DMS153 (cell line): ENCODE measurements at places on chromosomes 5 and 9.

- no peak for DNase-seq
Measured at GRCh38 chr5:10581867-10582511, 18.1 kb downstream of the ANKRD33B start.

DNA sequence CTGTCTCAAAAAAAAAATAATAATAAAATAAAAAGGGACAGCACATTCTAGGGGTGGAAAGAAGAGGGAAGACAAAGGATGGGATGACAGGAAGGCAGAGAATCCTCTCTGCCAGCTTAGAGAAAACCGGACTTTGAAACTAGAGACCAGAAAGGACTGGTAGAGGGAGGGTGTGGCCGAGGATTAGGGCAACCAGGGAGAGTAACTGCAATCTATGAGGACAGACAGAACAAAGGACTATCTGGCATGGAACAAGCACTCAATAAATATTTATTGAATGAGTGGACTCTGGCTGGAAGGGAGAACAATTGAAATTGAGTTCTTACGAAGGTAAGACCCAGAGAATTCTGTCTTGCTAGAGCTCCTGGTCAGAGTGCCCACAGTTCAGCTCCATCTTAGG lies 2.4 kb downstream of the GBA2 start:
- DNase-seq, result no peak

- no peak for DNase-seq
Measured at GRCh38 chr9:93824386-93825294, 130.5 kb downstream of the BARX1 start.

DNA sequence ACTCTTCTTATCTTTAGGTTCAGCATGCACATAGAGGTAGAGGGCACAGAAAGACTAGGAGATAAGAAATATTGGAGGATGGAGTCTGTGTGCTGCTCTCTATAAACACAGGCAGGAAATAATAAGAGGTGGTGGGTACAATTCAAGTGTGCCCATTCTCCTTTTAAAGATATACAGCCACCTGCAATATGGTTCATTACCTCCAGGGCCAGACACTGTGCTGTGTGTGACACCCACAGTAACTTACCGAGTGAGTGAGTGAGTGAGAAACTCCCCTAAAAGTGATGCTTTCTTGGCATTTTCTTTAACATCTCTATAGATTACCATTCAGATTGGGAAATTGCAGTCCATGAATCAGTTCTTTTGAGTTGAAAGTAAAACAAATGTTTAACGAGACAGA lies 311.8 kb upstream of the KCNN2 start:
- no peak for DNase-seq

DNA sequence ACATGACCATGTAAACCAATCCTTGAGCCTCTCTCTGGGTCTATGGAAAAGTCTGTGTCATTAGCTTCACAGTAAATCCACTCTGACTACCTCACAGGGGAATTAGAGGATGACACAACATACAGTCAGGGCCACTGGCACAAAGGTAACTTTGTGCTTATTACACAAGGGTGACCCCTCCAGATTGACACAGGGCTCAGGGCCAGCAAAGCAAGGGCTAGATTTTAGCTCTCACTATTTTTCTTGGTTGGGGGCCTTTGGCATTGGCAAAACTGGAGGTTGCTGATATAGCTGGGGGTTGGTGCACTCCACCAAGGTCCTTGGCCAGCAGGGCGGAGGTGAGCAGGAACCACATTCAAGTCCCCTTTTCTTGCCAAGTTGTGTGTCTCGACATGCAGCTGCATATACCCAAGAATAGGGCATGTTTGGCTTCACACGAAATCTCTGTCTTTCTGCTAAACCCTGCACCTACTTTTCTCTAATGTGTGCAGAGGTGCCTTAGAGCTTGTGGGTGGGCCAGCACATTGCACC lies 15.2 kb upstream of the OSMR start:
- DNase-seq, result no peak

GRCh38 chr5:8114597-8115266 lies 245.8 kb downstream of the MTRR start:
- no peak for DNase-seq

GRCh38 chr5:149114403-149115312 lies 26.6 kb upstream of the ABLIM3 start:
- DNase-seq, result peak; percentile 12

DNA sequence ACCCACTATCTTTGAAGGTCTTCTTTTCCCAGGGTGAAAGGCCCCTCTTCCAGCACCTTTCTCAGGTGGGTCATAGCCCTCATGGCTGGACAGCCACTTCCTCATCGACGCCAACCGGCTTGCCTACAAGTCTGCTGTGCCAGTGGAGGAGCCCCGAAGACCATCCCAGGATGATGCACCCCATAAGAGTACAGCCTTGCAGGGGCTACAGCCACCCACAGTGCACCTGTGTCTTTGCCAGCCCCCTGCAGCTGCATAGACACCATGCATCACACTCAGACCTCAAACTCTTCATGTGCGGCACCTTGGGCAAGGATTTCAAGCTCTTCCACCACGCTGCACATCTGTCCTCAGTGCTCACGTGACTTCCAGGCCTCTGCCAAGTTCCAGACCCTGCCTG lies 173.4 kb downstream of the SLF1 start:
- no peak for DNase-seq
